ENCODE measurements at places on chromosomes 2 and 18.

GRCh38 chr2:152483276-152484063 lies 148.5 kb downstream of the FMNL2 start:
- no peak for DNase-seq

DNA sequence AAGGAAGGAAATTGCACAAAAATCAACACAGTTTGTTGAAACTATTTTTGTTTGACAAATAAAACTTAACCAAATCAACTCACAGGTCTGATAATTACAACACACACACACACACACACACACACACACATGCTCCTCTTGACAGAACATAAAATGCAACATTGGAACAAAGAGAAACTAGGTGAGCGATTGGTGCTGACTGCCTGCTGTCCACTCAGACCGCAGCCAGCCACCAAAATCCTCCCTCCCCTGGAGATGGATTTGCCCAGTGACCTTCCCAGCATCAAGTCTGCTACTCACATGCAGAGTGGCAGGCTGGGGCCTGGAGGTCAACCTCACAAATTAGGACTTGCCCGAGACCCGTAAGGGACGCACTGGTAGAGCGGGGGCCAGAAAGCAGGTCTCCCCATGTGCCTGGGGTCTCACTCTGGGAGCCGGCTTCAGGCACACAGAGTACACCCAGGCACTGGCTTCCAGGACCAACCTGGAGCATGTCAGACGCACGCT lies 61.4 kb downstream of the DIPK1C start:
- DNase-seq, result no peak

DNA sequence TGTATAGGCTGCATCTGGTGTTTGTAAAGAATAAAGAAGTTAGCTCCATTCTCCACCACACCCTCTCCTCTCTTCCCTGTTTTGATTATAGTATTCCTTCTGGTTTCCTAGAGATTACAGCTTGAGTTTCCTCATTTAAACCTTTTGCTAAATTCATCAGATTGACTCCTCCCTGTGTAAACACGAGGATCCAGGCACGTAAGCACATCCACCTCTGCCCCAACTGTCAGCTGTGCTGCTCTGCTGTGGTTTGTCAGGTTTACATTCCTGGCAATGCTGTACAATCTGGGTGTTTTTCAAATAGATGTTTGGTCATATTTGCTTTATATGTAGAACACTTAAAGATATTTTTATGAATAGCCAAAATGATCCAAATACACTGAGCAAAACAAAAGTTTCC lies 302.8 kb downstream of the PTGR3 start:
- DNase-seq, result no peak

DNA sequence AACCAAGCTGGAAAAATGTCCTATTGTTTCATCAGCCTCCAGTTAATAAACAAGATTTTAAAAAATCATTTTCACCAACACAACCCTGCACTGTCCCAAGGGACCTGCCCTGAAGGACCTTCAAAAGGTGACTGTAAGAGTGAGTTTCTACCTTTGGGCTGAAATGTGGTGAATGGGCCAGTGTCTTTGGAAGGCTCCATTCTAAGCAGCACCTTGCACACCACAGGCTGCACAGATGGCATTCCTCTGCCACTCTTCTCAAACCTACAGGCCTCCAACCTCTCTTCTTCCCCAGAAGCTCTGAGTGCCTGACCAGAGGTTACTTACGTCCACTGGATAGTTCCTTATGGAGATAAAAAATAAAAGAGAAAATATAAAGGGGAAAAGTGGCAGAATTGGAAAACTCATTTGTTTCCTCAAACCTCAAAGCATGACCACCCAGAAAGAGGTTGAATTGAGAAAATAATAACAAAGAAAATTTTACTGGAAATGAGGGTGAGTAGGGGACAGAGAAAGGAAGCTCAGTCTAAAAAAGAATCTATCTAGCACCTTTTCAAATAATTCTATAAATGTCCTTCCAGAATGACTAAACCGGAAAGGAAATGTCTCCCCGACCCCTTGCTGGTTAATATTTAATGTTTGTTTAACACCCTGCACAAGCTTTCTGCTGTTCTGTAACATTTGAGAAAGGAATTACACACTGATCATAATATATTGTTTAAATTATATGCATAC lies 175.7 kb downstream of the METTL4 start:
- no peak for DNase-seq

- no peak for DNase-seq
Observed at GRCh38 chr18:32460171-32460731, 10.4 kb downstream of the GAREM1 start.

- no peak for DNase-seq
Observed at GRCh38 chr2:241532733-241533601, 24.6 kb upstream of the STK25 start.

GRCh38 chr18:26322890-26323653 lies 96.8 kb downstream of the TAF4B start:
- DNase-seq, result no peak

DNA sequence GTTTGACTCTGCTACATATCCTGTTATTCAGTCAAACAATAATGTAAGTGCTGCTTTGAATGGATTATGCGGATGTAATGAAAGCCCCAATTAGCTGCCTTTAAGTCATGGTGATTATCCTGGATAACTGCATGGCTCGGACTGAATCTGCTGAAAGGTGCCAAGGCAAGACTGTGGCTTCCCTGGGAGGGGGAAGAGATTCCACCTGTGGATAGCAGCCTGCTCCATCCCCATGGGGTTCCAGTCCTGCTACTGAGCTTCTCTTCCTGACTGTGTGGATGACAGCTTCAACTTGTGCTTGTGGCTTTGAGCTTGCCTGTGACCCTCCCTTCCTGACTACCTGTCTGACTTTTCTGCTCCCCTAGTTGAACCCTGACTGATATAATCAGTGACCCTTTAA lies 540.0 kb upstream of the GYPC start:
- no peak for DNase-seq

DNA sequence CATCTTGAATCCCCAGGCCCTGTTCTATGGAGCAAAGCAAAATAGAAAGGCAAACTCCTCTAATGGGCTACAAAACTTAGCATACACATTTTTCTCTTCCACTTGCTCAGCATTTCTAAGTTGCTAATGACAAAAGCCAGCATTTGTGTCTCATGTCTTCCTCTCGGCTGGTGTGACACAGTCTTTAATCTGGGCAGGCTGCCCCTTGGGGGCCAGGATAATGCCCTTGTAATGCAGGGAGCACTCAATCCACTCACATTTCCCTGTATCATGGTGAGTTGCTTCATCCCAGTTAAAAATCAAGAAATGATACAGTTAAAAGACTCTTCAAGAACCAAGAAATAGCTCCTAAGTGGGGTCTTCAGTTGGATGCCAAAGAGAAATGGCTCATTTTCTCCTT lies 109.1 kb upstream of the FBXO11 start:
- no peak for DNase-seq

GRCh38 chr2:210577263-210578071 lies 21.1 kb downstream of the CPS1 start:
- DNase-seq, result peak; percentile 5

GRCh38 chr2:12890066-12890465 lies 173.3 kb downstream of the TRIB2 start:
- no peak for DNase-seq

DNA sequence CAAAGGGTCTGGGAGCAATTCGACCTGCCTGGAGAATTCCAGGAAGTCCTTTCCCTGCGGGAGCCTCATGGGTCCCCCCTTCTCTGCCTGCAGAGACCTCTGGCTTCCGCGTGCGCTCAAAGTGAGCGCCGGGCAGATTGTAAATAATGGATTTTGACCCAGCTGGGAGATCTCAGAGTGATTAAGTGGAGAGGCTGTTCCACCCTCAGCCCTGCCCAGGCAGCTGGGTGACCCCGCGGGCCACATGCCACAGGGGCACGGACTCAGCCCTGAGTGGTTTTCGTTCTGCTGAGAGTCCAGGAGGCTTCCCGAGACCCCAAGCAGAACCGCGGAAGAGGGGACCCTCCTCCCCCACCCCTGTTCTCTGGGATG lies 1.2 kb downstream of the KCNG2 start:
- no peak for DNase-seq

GRCh38 chr18:38634117-38634516 lies 1068.5 kb upstream of the CELF4 start:
- no peak for DNase-seq

GRCh38 chr2:30216157-30216556 lies 15.2 kb upstream of the LBH start:
- no peak for DNase-seq

- no peak for DNase-seq
Observed at GRCh38 chr2:106270471-106270891, 76.4 kb upstream of the UXS1 start.

GRCh38 chr2:174776675-174777074 lies 12.4 kb upstream of the CHRNA1 start:
- DNase-seq, result no peak

DNA sequence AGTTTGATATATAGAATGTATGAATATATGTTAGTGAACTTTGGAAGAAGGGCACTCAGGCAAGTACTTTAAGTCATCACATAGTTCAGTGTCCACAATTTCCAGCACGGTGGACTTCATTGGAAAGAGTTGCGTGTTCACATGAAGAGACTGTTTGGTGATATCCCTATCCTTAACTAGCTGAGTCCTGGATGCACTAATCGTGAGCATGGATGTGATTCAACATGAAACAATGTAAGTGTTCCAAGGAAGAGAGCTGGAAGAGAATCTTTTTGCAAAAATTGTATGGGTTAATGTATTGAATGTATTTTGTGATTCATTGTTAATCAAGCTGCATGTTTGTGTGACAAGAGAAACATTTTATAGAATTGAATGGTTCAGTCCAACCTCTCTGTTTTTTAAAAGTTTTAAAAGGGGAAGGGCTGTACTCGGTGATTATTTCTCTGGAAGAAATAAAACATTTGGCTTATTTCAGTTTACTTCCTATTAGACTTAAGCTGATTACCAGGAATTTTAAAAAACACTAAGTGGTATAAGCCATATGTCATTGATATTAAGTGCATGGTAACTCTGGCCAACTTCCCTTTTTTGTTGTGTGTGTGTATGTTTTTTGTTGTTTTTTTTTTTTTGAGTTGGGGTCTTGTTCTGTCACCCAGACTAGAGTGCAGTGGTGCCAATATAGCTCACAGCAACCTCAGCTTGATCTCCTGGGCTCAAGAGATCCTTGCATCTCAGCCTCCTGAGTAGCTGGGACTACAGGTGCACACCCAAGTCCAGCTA lies 8.6 kb downstream of the XRCC5 start:
- DNase-seq, result no peak

GRCh38 chr2:6749962-6750361 lies 115.7 kb downstream of the CMPK2 start:
- DNase-seq, result no peak

GRCh38 chr2:10426726-10427617 lies 21.2 kb downstream of the ODC1 start:
- no peak for DNase-seq

DNA sequence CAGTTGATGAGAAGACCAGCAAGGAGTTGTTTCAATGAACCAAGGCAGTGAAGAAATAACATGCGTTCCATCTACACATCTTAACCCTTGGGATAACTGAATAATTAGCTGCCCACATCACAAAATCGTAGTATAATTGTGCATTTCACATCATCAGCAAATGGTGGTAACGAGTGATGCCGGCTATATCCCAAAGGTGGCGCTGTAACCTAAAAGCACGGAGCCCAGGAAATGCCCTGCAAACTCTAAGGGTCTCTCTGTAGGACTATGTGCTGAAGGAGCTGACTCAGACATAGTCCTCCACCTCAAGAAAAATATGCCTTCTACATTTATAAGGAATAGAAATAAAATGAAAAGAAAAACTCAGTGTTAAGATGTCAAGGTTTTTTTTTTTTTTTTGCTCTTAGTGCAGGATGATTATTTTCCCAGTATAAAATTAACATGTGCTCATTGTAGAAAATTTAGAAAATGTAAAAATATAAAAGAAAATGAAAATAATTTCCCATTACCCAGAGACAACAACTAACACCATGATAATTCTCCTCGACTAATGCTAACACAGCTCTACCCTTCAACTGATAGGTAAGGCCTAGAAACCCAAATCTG lies 23.1 kb upstream of the DSG3 start:
- DNase-seq, result no peak

DNA sequence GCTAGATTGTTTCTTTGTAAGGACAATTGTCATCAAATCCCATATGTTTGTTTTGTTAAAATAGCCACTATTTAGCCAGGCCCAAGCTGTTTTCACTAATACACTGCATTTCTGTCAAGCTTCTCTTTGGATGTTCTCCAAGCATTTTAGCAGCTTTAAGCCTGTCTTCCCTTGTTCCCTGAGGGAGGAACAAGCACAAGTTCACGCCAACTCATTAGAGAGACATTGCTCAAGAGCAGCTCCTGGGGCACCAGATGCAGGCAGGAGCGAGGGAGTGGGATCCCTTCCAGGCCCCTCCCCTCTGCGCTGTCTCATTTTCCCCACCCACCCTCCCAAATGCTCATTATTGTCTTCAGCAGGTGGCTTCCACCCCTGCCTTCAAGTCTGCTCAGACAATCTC lies 32.6 kb upstream of the PPP3R1 start:
- DNase-seq, result no peak

GRCh38 chr2:88942798-88943197 lies 251.3 kb downstream of the RPIA start:
- no peak for DNase-seq

GRCh38 chr18:910247-910646 lies 5.6 kb downstream of the ADCYAP1 start:
- no peak for DNase-seq

DNA sequence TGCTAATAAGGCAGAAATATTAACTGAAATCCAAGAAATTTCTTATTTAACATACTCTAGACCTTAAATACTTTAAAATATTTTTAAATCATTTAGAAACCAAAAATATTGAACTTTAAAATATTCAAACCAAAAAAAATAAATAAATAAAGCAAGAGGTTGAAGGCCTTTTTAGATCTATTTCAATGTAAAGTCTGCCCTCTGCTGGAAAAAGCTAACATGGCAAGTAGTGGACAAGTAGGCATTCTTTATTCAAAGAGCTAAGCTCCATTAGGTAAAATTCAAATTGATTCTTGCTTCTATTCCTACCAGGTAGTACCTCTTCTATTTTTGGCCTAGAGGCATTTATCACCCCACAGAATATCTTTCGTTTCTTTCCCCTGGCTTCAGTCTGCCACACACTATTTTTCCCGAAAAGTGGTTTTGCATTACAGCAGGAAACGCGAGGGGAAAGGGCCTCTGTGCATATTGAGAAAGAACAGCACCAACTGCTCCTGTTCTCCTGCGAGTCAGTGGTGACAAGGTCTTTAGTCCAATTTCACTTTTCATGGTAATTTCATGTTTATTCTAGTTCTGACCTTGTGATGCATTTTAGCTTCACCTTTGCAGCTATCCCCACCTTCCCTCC lies 20.4 kb downstream of the IFIH1 start:
- peak; percentile 16 for DNase-seq

DNA sequence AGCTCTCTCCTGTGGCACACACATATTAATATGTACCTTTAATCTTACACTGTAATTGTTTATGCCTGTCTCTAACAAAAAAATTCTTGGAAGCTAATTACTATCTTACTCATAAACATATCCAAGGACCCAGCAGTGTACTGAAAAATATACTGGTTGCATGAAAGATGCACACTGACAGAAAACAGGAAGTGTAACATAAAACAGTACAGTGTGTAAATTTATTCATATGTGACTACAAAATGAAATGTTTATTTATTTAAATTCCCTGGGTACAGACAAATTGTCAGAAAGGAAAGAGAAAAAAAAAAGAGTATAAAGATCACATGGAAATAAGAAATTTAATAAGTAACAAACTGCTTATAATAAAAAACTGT lies 28.5 kb downstream of the TMEM131 start:
- DNase-seq, result no peak

- DNase-seq, result no peak
Observed at GRCh38 chr18:23743733-23744333, 54.6 kb downstream of the LAMA3 start.

- no peak for DNase-seq
Observed at GRCh38 chr2:68721482-68722101, 13.0 kb upstream of the ARHGAP25 start.

All from NCI-H1048 (cell line).